Activated T-helper 17 cell treated with anti-CD3 and anti-CD28 coated beads, Interleukin-2, amount 50 U/mL, for 72 hours (primary cell): ENCODE measurements at places on chromosomes 4 and X. TPM values are rescaled to one million over a fixed set of nuclear protein-coding genes. Genes with fewer than 3 reads are reported as not detected.

Gene TMPRSS11B
- not detected for total RNA-seq

Gene CYP2U1
- total RNA-seq = 0.90 TPM

Gene STAG2
- total RNA-seq = 66.7 TPM

Gene SLBP
- total RNA-seq = 132 TPM

Gene ITGB1BP2
- 7.4 TPM for total RNA-seq

Gene TRIM60
- total RNA-seq = not detected

Gene GAGE1
- total RNA-seq = not detected

Gene MAGEA4
- not detected for total RNA-seq

Gene ZDHHC15
- 0.32 TPM for total RNA-seq

Gene TCEAL6
- not detected for total RNA-seq

Gene APOOL
- 18.2 TPM for total RNA-seq

- no peak for ATAC-seq
These were observed 14.2 kb downstream of the ATP5ME start for GRCh38 chr4:659851-660250.

GRCh38 chr4:40576651-40577480 lies 52.8 kb downstream of the RBM47 start:
- peak; percentile 71 for ATAC-seq

GRCh38 chrX:44946771-44947170 lies 73.8 kb downstream of the KDM6A start:
- ATAC-seq = no peak

DNA sequence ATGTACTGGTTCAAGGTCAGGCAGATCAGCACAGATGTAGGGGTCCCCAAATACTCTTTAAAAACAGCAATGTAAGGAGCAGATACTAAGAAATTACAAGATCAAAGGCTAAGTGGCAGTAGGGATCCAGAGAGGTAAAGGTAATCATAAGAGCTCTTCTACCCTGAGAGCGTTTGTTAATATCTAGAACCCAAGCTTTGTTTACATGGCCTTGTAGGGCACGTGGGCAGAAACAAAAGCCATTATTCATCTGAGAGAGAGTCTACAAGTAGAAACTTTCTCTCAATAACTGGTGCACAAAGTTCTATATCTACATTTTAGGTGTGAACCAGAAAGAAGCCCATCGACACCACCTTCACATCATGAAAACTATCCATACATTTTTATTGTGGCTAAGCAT lies 225.6 kb upstream of the PCDH10 start:
- ATAC-seq = no peak

DNA sequence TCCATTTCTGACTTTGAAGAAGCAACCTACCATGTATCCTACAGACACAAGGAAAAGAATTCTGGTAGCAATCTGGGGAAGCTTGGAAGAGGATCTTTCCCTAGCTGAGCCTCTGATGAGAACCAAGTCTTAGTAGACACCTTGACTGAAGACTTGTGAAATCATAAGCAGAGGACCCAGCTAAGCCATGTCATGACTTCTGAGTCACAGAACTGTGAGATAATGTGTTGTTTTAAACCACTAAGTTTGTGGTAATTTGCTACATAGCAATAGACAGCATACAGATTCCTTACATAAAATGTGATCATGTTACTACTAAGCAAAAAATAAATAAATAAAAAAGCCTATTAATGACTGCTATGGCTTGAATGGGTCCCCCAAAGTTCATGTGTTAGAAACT lies 71.3 kb upstream of the ANKRD50 start:
- no peak for ATAC-seq

DNA sequence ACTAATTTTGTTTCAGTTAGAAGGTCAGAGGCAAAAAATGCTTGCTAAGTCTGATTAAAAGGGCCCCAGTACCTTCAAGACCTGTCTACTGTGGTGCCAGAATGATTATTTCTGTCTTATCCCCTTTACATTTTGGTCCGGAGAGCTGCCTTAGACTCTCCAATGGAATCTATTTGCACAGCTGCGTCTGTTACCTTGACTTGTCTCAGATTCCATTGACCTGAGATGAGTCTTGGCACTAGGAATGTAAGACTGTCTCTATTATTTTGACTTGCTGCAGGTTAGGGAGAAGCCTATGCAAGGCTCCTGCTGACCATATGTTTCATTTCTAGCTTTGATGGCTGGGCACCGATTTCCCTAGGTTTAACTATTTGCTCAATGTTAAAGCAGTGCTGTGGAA lies 457.6 kb downstream of the KCTD8 start:
- ATAC-seq = no peak

DNA sequence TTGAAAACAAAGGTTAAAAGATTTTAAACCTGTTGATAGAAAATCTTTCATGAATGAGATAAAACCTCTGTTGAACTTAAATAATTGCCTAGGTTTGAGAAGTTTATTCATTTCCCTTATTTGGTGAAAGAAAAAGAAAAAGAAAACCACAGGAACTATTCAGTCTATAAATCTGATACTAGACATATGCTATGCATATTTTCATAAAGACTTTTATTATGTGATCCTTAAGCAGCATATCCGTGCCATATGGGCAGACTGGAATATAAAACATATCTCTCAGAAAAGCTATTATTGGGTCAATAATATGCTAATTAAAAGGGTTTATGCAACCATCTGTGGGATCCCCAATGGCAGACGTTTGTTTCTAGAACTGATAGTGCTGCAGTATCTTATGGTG lies 178.7 kb downstream of the RASL11B start:
- ATAC-seq = no peak

GRCh38 chr4:24010994-24011393 lies 121.1 kb upstream of the PPARGC1A start:
- no peak for ATAC-seq

DNA sequence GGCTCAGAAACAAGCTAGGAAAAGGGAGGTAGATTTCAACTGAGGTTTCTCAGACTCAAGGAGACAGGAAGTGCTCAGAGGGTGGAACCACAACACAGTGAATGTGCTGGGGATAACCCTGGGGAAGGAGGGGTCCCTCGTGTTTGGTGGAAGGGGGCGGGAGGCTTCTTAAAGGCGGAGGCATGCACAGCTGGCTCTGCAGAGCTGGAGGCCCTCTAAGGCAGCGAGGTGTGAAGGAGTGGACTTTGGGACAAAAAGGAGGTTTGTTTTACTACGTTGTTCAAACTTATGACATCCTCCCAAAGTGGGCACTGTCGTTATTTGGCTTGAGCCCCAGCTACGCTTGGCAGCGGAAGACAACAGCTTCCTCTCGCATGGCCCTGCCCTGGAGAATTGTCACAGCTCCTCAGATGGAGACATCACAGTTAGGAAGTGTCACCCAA lies 21.7 kb upstream of the MTM1 start:
- no peak for ATAC-seq

- no peak for ATAC-seq
These were observed 393.8 kb downstream of the INPP4B start for GRCh38 chr4:142452161-142452855.

- ATAC-seq = no peak
These were observed 41.2 kb upstream of the PDGFC start for GRCh38 chr4:157012781-157013180.

DNA sequence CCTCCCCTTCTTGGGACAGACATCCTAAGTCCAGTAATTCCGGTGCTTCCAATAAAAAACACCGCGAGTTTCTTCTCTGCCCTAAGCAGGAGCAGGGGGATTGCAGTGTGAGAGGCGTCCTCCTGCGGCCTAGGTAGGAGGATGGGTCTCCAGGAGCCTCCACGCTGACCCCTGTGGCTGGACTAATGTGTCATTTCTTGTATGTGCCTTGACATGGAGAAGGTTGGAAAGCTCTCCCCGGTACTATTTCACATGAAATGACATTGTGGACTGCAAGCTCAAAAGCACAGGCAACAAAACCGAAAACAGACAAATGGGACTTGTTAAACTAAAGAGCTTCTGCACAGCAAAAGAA lies 66.6 kb upstream of the ENPP6 start:
- no peak for ATAC-seq

- ATAC-seq = no peak
These were observed 121.2 kb upstream of the GUCY1A1 start for GRCh38 chr4:155545456-155545855.

GRCh38 chr4:105624530-105624929 lies 72.1 kb downstream of the ARHGEF38 start:
- ATAC-seq = no peak

- ATAC-seq = no peak
These were observed 1065.7 kb upstream of the FTHL17 start for GRCh38 chrX:32137525-32137924.

DNA sequence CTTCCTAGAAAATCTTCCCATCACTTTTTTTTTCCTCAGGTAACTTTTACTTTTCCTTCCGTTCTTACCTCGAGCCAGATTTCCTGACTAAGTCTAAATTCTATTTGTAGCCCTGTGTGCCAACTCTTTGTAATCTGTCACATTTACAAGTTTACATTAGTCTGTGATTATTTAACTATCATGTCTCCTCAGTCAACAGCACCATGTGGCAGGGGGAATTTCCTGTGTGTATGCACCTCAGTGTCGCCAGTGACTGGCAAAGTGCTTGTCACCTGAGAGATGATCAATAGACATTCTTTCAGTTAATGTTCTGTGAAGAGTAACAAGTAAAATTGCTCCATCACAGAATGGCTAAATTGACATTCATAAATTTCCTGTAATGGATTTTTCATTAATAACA lies 468.5 kb downstream of the PDGFC start:
- no peak for ATAC-seq

DNA sequence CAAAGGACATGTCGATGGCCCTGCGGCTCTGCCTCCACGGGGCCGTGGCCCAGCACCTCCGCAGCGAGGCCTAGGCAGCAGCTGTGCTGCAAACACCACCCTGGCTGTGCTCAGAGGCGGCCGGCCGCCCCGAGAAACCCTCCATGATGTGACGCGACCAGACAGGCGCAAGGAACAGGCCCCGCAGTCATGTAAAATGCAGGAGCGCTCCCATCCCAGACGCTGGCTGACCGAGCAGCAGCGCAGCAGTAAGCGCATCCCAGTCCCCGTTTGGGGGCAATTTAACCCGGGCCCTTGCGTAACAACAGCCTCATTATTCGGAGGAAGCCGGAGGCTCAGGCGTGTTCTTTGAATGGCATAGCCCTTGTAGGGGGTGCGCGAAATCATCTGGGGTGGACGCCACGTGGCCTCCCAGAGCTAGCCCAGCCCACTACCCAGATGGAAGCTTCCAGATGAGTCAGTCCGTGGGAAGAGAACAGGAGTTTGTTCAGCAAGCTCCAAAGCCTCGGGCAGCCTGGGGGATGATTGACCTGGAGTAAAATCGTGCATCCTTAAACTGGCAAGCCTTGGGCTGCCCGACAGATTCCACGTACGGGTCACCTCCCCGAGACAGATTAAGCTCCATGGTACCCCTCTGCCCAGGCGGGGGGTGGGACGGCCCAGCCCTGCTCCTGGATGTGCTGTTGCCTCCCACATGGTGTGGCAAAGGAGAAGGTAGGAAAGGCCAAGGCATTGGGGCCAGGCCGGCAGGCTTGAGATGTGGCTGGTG lies 124.0 kb downstream of the HMX1 start:
- ATAC-seq = no peak

DNA sequence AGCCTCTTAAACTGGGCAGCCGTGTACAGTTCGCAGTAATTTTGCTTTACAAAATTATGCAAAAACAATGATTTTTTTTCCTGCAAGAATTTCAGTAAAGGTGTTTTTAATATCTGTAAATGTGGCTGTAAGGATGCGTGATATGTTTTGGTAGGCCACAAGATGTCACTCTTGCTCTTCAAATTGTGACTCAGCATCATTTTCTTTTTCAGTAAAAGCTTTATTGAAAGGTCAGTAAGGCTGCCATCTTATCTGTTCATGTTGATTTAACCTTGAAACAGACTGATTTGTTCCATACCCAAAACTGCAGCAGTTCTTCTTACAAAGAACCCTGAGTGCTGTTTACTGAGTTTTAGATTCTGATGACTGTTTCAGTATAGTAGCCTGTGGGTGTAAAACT lies 39.9 kb downstream of the TXLNG start:
- peak; percentile 44 for ATAC-seq

DNA sequence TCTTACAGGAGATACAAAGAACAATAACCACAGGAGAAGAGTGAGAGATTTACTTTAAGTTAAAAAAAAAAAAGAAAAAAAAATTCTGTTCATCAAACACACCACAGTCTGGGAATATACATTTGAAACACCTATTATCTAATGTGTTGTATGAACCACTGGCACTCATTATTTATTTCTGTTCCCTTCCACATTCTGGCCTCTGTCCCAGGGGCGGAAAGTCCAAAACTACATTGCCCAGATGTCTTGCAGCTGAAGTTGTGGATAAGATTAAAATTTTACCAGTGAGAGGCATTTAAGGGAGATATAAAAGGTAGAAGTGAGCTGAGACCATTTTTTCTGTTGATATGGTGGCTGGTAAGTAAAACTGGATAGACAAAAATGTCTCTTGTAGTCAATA lies 56.2 kb downstream of the SCLT1 start:
- no peak for ATAC-seq

DNA sequence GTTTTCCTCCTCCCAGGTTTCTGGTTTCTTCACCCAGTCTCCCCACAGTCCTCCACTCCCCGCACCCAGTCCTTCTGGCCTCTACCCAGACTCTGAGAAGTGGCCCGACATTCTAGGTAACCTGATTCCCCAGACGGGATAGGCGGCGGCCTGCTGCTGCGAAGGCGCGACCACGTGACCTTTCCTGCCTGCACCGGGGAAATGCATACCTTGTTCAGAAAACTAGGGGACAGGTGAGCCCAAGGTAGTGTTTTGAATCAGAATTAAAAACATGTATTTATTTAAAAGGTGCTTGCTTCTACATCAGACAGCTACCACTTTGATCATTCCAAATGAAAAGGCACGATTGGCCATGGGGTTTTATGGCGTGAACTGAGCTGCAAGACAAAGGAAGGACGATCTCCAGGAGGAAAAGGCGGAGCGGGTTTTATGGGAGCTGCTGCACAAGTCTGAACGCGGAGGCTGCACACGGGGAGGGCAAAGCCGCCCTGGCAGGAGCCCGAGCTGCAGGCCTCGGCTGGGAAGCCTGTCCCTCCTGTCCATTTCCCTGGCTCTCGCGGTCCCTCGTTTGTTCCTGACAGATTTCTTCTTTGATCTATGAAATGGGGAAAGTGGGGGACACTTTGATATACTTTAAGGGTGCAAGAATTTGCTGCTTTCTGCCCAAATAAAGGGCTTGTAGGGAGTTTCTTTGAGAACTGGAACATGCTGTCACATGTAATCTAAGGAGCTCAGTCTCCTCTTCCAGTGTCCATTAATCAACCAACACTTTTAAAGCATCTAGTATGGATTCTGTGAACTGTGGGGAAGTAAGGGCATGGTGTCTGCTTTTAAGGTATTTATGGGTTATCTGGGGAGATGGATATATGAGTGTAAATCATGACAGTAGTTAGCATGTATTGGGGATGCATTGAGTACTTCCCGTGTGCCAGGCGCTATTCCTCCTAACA lies 150.9 kb downstream of the SPRY1 start:
- no peak for ATAC-seq

- ATAC-seq = peak; percentile 88
These were observed 8.1 kb upstream of the TBC1D25 start for GRCh38 chrX:48531358-48531959.

DNA sequence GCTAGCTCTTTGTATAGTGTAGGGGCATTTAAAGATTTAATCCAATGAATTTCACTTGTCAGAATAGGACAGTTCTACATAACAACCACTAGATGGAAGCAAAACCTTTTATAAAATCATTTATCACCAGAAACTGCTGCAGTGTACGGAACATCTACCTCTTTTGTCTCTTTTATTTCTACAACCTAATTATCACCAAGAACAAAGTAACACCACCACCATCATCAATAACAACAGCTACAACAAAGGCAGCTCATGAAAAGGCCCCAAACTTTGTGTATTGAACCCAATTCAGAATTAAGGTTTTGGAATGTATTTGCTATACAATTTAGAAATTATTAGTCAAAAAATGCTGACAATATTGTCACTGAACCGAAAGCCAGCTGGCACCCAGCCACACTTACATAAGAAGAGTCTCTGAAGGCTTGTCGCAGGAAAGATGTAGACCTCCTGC lies 260.9 kb upstream of the RPS6KA3 start:
- ATAC-seq = peak; percentile 42

- ATAC-seq = peak; percentile 43
These were observed 178.7 kb upstream of the RBPJ start for GRCh38 chr4:26141911-26142638.
